D341Med (cell line): ENCODE measurements at places on chromosomes 11 and 22.
A peak's percentile ranks its signal among the peaks of the same experiment; 100 is the strongest.

DNA sequence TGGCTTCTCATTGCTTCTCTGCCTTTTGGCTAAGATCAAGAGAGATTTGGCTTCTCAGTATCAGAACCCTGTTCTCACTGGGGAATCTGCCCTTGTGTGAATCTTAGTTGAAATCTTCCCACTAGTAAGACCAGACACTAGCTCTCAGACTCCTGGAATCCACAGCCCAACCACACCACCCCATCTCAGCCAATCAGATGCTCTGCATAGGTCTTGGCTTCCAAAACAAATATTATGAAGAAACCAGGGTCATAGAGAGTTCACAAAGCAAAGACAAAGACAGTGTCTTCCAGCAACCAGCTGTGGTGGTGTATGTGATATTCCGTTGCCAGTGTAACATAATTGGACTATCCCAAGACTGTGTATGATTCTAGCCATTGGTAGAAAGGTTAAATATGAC, 5.4 kb downstream of the OR8B12 start:
- no peak for DNase-seq

- no peak for DNase-seq
Observed at GRCh38 chr11:1733716-1734640, 16.4 kb downstream of the IFITM10 start.

GRCh38 chr22:38180841-38181452, 683 bp downstream of the PLA2G6 start:
- DNase-seq, result no peak

DNA sequence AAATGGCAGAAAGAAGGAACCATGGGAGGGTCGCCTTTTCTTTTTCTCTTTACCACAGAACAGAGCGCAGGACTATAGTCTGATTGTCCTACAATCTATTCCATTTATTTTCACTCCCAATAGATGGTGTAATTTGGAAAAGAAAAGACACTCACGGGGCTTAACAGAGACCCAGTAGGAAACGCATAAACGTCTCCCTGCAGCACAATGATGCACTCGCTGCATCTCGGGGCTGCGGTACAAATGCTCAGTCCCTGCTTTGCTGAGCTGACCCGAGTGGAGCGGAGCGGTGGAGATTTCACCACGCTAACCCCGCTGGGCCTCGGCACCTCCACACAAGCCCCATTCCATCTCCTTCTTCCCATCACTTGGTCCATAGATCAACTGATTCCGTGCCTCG, 1.5 kb downstream of the FEZ1 start:
- no peak for DNase-seq

DNA sequence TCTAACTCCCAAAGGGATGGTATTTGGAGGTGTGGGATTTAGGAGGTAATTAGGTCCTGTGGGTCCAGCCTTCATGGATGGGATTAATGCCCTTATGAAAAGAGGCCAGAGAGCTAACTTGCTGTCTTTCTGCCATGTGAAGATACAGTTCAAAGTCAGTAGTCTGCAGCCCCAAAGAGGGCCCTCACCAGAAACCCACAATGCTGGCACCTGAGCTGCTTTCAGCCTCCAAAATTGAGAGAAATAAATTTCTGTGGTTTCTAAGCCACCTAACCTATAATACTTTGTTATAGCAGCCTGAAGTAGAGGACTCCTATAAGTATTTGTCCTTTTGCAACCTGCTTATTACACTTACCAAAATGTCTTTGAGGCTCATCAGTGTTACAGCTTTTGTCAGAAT, 16.2 kb downstream of the ATM start:
- no peak for DNase-seq

- DNase-seq, result no peak
Observed at GRCh38 chr11:1381793-1382425, 7.8 kb upstream of the BRSK2 start.

- DNase-seq, result no peak
Observed at GRCh38 chr11:123694551-123694950, 40.1 kb upstream of the SCN3B start.

DNA sequence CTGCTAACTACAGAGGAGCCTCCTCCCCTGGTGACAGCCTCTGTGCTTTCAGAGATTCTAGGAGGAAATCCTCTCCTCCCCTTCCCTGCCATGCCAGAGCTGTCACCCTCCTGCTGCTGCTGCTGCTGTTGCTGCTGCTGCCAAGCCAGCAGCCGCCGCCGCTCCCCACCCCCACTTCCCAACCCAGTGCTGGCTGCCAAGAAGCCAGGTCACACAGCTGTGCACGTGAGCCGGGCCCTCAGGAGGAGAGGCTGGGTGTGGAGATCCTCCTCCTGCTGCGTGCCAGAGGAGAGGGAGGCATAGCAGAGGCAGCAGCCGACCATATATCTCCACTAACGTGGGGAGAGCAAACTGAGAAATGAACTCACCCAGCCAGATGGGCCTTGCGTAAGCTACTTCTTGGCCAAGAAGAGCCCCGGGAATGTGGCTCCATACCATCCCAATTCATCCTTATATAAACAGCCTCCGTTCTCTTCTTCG, 12.4 kb downstream of the CRY2 start:
- peak; percentile 90 for DNase-seq

DNA sequence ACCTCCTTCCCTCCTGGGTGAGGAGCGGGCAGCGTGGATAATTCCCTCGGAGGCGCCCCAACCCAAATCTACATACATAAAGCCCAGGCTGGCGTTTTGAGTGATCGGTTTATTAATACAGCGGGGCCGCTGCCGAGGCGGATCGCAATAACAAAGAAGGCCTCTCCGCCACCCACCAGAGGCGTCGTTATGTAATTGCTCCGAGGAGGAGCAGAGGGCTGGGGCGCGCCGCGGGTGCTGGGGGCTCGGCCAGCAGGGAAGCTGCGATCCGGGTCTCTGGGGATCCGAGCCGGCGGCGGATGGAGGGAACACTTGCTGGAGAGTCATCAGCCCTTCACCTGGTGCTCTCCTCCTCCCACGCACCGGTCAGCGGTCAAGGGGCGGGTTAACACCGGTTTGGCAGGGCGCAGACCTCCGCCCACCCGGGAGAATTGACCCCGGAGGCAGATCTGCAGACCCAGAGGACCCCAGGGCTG, 6.4 kb upstream of the TP53I11 start:
- DNase-seq, result no peak

DNA sequence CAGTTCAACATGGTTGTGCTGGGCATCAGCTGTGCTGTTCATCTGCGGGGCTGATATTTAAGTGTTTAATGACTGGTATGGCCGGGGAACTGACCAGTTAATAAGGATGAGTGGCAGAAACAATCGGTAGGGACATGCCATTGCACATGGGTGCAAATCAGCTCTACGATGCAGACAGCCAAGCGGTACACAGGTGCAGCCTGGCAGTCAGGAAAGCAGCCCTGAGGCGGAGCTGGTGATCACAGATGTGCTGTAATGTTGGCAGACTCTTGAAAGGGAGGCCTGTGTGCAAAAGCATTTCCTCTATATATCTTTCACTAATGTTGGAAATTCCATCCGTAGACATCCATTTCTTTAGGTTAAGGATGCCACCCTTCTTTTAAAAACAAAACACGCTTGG, 1.1 kb downstream of the MMP20 start:
- DNase-seq, result no peak

DNA sequence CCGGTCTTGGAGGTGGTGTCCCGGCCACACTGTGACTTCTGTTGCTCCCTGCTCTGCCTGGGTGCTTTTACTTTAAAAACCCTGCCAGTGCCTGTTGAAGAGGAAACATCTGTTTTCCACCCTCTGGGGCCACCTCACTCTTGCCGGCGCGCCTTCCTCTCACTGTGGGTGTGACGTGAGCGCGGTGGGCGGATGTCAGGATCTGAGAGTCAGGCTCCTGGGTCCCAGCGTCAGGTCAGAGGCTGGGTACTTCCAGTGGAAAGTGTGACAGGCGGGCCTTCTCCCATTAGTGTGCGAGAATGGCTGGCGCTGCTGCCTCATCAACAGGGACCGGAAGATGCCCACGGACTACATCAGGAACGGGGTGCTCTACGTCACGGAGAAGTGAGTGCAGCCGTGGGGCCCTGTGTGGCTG, 54.2 kb downstream of the GRAMD4 start:
- no peak for DNase-seq

DNA sequence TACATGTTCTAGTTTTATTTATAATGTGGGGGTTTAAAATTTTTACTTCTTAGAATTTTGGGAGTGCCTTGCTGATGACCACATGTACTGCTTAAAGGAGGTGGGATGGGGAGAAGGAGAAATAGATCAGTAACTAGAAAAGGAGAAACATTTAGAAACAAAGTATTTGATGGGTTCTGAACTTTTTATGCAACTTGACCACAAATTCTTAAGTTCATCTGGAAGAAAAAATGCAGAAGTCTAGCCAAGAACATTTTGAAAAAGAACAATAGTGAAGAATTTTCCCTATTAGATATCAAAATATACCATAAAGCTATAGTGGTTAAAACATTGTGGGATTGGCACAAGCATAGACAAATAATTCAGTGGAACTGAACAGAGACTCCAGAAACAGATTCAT, 73.3 kb upstream of the AMPD3 start:
- DNase-seq, result no peak
